ENCODE measurements at places on chromosomes 11 and 22.

- DNase-seq: no peak
These were observed 865.3 kb downstream of the TBC1D22A start for GRCh38 chr22:47627556-47628253.

DNA sequence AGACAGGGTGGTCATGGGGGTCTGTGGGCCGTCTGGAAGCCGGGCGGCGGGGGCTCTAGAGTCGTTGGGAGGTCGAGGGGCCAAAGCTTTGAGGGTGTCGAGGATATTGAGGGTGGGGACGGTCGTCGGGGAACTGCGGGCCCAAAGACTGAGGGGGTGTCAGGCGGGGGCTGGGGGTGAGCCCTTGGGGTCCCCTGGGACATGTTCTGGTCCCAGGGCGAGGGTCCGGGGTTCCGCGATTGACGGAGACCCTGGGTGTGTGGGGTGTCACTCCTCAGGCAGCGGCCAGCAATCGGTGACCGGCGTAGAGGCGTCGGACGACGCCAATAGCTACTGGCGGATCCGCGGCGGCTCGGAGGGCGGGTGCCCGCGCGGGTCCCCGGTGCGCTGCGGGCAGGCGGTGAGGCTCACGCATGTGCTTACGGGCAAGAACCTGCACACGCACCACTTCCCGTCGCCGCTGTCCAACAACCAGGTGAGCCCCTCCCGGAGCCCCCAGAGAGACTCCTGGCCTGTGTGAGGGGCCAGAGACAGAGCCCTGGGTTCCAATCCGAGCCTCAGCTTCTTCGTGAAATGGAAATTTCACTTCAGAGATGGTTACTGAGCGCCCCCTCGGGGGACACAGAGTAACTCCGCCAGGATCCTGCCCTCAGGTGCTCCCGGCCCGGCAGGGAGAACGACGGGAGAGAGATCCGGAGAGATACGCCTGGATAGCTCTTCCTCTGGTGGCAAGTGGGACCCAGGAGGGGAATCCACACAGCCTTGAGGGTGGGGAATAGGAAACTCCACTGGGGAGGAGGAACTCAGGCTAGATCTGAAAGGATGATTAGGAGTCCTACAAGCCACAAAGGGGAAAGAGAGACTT is 714 bp downstream of the SDF2L1 start:
- no peak for DNase-seq

DNA sequence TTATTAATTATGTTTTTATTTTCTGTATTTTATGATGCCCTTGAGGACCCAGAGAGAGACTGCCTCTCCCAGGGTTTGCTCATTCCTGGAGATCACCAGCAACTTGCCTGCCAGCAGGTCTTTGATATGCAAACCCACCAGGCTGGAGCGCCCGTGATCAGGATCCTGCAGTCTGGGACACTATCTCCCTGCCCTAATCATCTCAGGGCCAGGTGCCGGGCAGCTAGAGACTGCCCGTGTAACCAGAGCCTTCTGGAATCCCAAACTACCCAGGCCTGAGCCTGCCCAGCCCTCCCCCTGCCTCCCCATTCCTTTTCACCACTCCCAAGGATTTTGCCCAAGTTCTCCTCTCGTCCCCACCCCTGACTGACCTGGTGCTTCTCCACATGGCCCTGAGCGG is 52.2 kb upstream of the B3GAT1 start:
- DNase-seq: no peak

- no peak for DNase-seq
These were observed 5.2 kb downstream of the DGAT2 start for GRCh38 chr11:75773595-75774353.

GRCh38 chr22:38674888-38675287 is 6.9 kb upstream of the TOMM22 start:
- no peak for DNase-seq

- DNase-seq: no peak
These were observed 3.8 kb downstream of the RSPH14 start for GRCh38 chr22:23137905-23138561.

GRCh38 chr22:39574779-39575551 is 4.4 kb downstream of the CACNA1I start:
- DNase-seq: no peak

- no peak for DNase-seq
These were observed 4.7 kb upstream of the RANBP1 start for GRCh38 chr22:20111045-20111688.
